ENCODE measurements at places on chromosomes 12 and 14. TPM values are rescaled to one million over a fixed set of nuclear protein-coding genes. Genes with fewer than 3 reads are reported as not detected.

- H3K27ac ChIP-seq, result no peak overlapping the region
- no peak for DNase-seq
- peaks cover 6% of the 10 kb centered on the region for H3K4me1 ChIP-seq
- H3K27me3 ChIP-seq, result no peaks in the 10 kb centered on the region
- H3K36me3 ChIP-seq, result no peaks in the 10 kb centered on the region
Measured at GRCh38 chr12:52600071-52600470, 1.2 kb downstream of the KRT72 start.

DNA sequence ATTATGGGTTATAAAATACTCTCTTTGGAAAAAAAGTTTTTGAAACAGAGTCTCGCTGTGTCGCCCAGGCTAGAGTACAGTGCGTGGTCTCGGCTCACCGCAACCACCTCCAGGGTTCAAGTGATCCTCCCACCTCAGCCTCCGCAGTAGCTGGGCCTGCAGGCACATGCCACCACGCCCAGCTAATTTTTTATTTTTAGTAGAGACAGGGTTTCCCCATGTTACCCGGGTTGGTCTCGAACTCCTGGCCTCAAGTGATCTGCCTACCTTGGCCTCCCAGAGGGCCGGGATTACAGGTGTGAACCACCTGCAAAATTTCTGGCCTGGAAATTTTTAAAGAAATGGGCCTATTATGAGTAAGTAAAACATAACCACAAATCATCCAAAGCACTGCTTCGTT lies 3.8 kb downstream of the USP15 start:
- peaks cover 77% of the 10 kb centered on the region for H3K4me1 ChIP-seq
- H3K4me3 ChIP-seq, result no peak overlapping the region
- DNase-seq, result no peak
- H3K27ac ChIP-seq, result peak overlapping the region; percentile 48

GRCh38 chr14:102213470-102213869 lies 73.8 kb downstream of the WDR20 start:
- H3K27ac ChIP-seq, result no peak overlapping the region
- H3K36me3 ChIP-seq, result no peaks in the 10 kb centered on the region
- no peaks in the 10 kb centered on the region for H3K4me1 ChIP-seq
- no peak for DNase-seq
- H3K27me3 ChIP-seq, result no peaks in the 10 kb centered on the region

- H3K4me1 ChIP-seq, result peaks cover 13% of the 10 kb centered on the region
- H3K4me3 ChIP-seq, result no peak overlapping the region
- H3K27me3 ChIP-seq, result no peaks in the 10 kb centered on the region
- no peak for DNase-seq
- no peaks in the 10 kb centered on the region for H3K36me3 ChIP-seq
Measured at GRCh38 chr14:67986131-67986841, 166.7 kb downstream of the RAD51B start.

- no peaks in the 10 kb centered on the region for H3K27me3 ChIP-seq
- no peaks in the 10 kb centered on the region for H3K36me3 ChIP-seq
- H3K4me3 ChIP-seq, result no peak overlapping the region
- H3K4me1 ChIP-seq, result peaks cover 25% of the 10 kb centered on the region
Measured at GRCh38 chr12:107029081-107029480, 42.1 kb upstream of the MTERF2 start.

- no peaks in the 10 kb centered on the region for H3K4me1 ChIP-seq
- no peaks in the 10 kb centered on the region for H3K27me3 ChIP-seq
- no peak overlapping the region for H3K4me3 ChIP-seq
- H3K27ac ChIP-seq, result no peak overlapping the region
Measured at GRCh38 chr14:103366741-103367140, 18.5 kb upstream of the MARK3 start.

The KERA gene
- total RNA-seq, result not detected

DNA sequence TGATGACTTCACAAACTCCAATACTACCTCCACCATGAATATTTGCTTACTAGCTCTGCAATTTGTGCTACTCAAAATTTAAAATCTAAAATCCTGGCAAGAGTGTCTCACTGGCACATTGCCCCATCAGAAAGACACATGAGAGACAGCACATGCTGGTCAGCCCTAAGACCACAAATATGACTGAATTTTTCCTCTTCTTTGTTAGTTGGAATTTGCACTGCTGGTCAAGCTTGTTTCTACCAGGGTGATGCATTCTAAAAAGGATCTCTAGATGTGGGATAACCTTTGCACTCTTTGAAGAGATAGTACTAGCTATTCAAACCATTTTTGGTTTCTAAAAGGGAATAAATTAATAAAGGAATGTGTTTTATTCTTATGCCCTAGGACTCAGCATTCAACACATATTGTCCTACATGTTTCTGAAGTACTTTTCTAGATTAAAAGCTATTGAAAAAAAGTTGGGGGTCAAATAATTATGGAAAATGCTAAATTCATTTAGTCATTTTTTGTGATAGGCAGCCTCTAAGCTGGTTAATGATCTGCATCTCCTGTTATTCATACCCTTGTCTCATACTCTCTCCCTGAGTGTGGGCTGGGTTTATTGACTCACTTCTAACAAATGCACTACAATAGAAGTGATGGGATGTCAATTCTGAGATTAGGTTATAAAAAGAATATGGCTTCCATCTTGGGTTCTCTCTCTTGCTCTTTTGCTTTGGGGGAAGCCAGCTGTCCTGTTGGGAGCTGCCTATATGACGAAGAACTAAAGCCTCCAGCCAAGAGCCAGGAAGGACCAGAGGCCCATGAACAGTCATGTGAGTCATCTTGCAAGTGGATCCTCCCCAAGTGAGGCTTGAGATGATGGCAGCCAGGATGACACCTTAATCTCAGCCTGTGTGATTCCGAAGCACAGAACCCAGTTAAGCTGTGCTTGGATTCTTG lies 211.5 kb upstream of the CRY1 start:
- no peak overlapping the region for H3K4me3 ChIP-seq
- peaks cover 21% of the 10 kb centered on the region for H3K27me3 ChIP-seq
- no peak for DNase-seq
- H3K36me3 ChIP-seq, result no peaks in the 10 kb centered on the region
- no peaks in the 10 kb centered on the region for H3K4me1 ChIP-seq
- H3K27ac ChIP-seq, result no peak overlapping the region

GRCh38 chr14:54976316-54976715 lies 50.6 kb downstream of the WDHD1 start:
- no peaks in the 10 kb centered on the region for H3K4me1 ChIP-seq
- DNase-seq, result no peak
- no peaks in the 10 kb centered on the region for H3K36me3 ChIP-seq
- H3K27me3 ChIP-seq, result no peaks in the 10 kb centered on the region
- H3K4me3 ChIP-seq, result no peak overlapping the region
- H3K27ac ChIP-seq, result no peak overlapping the region

The NTS gene
- 1.0 TPM for total RNA-seq

The TAS2R7 gene
- not detected for total RNA-seq

The BEGAIN gene
- total RNA-seq, result 8.5 TPM

- peaks cover 38% of the 10 kb centered on the region for H3K27me3 ChIP-seq
- no peak for DNase-seq
- H3K4me3 ChIP-seq, result no peak overlapping the region
- H3K36me3 ChIP-seq, result no peaks in the 10 kb centered on the region
- H3K27ac ChIP-seq, result no peak overlapping the region
Measured at GRCh38 chr14:61221906-61222305, 59.2 kb downstream of the TMEM30B start.

DNA sequence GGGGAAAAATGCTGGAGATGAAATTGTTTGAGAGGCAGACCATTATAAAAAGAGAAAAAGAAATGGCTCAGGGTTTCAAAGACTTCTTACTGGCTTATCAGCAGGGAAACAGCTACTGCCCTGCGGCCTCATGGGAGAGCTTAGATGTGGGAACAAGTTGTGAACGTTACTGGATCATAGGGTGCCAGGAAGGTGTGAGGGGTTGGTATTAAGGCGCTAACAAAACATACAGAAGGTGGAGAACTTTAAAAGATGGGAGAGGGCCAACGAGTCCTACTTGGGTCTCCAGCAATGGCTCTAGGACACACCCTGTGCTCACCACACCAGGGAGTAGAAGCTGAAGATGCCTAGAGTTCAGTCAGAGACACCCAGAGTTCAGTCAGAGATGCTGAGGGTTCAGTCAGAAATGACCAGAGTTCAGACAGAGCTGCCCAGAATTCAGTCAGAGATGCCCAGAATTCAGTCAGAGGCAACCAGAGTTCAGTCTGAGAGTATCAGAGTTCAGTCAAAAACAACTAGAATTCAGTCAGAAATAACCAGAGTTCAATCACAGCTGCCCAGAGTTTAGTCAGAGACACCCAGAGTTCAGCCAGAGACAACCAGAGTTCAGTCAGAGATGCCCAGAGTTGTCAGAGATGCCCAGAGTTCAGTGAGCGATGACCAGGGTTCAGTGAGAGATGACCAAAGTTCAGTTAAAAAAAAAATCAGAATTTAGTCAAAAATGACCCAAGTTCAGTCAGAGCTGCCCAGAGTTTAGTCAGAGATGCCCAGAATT lies 1103.6 kb downstream of the BCL11B start:
- no peak overlapping the region for H3K4me3 ChIP-seq
- no peak overlapping the region for H3K27ac ChIP-seq
- peaks cover 9% of the 10 kb centered on the region for H3K4me1 ChIP-seq
- H3K36me3 ChIP-seq, result no peaks in the 10 kb centered on the region
- H3K27me3 ChIP-seq, result no peaks in the 10 kb centered on the region

DNA sequence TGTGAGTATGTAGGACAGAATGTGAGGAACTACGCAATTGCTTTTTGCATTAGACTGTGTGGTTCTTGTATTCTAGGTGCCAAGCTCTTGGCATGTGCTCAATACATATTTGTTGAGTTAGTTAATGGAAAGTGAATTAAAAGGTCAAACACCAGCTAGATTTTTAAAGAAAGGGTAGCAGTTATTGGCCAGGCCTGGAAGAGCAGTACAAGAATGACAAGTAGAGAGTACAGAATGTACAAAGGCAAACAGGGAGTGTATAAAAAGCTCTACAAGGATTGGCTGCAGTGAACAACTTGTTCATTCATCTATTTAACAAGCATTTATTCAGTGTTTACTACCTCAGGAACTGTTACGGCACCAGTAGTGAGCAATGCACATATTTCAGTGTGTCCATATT lies 854.0 kb upstream of the SEL1L start:
- no peak overlapping the region for H3K4me3 ChIP-seq
- DNase-seq, result no peak
- H3K27me3 ChIP-seq, result no peaks in the 10 kb centered on the region
- H3K4me1 ChIP-seq, result no peaks in the 10 kb centered on the region

The DGKA gene
- 174 TPM for total RNA-seq

- H3K27ac ChIP-seq, result no peak overlapping the region
- no peak overlapping the region for H3K4me3 ChIP-seq
- H3K36me3 ChIP-seq, result no peaks in the 10 kb centered on the region
- H3K4me1 ChIP-seq, result no peaks in the 10 kb centered on the region
- no peak for DNase-seq
Measured at GRCh38 chr14:88326352-88327103, 3.5 kb upstream of the KCNK10 start.

The AMHR2 gene
- 8.8 TPM for total RNA-seq

GRCh38 chr14:21880918-21881317 lies 207.3 kb upstream of the OR4E1 start:
- H3K27ac ChIP-seq, result no peak overlapping the region
- H3K27me3 ChIP-seq, result no peaks in the 10 kb centered on the region
- no peak overlapping the region for H3K4me3 ChIP-seq
- H3K36me3 ChIP-seq, result no peaks in the 10 kb centered on the region
- no peak for DNase-seq

DNA sequence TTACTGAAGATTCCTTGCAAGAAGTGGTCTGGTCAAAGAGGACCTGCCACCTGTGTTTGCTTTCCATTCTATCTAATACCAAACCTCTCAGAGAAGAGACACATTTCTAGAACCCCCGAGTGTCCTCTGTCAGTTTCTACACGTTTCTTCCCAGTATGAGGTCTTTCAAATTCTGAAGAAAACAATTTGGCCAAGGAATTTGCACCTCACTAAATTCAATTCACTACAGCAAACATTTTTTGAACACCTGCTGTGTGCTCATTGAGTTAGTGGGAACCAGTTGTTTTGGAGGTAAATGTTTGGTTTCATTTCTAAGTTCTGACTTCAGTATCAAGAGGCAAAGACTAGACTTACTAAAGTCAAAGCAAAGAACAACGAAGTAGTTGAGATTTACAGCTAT lies 19.4 kb downstream of the GPR19 start:
- no peaks in the 10 kb centered on the region for H3K4me1 ChIP-seq
- H3K4me3 ChIP-seq, result no peak overlapping the region
- no peaks in the 10 kb centered on the region for H3K27me3 ChIP-seq
- DNase-seq, result no peak
- H3K36me3 ChIP-seq, result no peaks in the 10 kb centered on the region
- no peak overlapping the region for H3K27ac ChIP-seq

DNA sequence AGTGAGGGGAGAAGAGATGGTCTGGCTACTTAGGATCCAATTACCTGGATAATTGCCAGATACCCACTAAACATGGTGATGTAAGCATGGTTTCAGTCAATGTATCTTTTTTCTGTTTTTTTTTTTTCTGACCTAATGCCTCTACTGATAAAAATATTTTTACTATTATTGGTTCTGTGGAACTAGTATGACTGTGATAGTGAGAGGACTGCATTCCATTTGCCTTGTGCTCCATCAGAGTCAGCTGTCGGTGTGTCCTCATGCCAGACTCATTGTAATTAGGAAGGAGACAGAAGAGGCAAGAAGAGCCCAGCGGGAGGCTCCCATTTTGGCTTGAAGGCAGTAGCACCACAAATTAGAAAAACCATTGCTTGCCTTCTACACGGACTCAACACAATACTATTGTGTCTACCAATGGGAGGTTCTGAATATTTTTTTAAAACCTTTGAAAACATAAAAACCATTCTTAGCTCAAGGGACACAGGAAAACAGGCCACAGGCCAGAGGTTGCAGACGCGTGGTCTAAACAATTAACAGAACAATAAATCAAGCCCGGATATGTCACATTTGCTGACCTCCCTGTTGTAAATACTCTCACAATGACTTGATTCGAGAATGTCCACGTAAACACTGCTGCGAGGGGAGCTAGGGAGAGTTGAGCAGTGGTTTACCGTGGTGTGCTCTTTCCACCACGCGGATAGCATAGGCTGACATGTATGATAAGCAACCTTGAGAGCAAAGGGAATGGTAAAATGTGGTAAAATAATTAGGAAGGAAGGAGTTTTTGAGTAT lies 13.5 kb upstream of the DCP1B start:
- H3K4me1 ChIP-seq, result peaks cover 25% of the 10 kb centered on the region
- peak overlapping the region; percentile 39 for H3K27ac ChIP-seq
- no peaks in the 10 kb centered on the region for H3K36me3 ChIP-seq
- H3K27me3 ChIP-seq, result no peaks in the 10 kb centered on the region
- H3K4me3 ChIP-seq, result no peak overlapping the region

The DCD gene
- total RNA-seq, result not detected

The GPR132 gene
- total RNA-seq, result 30.2 TPM

GRCh38 chr14:76386944-76387782 lies 11.2 kb downstream of the ESRRB start:
- no peak overlapping the region for H3K4me3 ChIP-seq
- no peaks in the 10 kb centered on the region for H3K36me3 ChIP-seq
- no peaks in the 10 kb centered on the region for H3K4me1 ChIP-seq
- H3K27ac ChIP-seq, result no peak overlapping the region
- peaks cover 31% of the 10 kb centered on the region for H3K27me3 ChIP-seq
- DNase-seq, result no peak

- H3K36me3 ChIP-seq, result peaks cover 53% of the 10 kb centered on the region
- H3K27me3 ChIP-seq, result no peaks in the 10 kb centered on the region
- H3K27ac ChIP-seq, result no peak overlapping the region
- no peak for DNase-seq
- H3K4me3 ChIP-seq, result no peak overlapping the region
- peaks cover 58% of the 10 kb centered on the region for H3K4me1 ChIP-seq
Measured at GRCh38 chr12:112986291-112986800, 8.0 kb downstream of the OAS2 start.

The GPRC5D gene
- total RNA-seq, result 0.40 TPM

GRCh38 chr12:132658149-132658894 lies 28.8 kb downstream of the POLE start:
- peaks cover 86% of the 10 kb centered on the region for H3K36me3 ChIP-seq
- H3K4me1 ChIP-seq, result peaks cover 33% of the 10 kb centered on the region
- H3K4me3 ChIP-seq, result no peak overlapping the region
- H3K27me3 ChIP-seq, result no peaks in the 10 kb centered on the region
- no peak overlapping the region for H3K27ac ChIP-seq

Data from spleen (tissue), 13 donors.